ENCODE measurements at places on chromosomes 11 and 22.

GRCh38 chr22:36221799-36222751, 17.3 kb downstream of the APOL2 start:
- DNase-seq = peak; percentile 61

- no peak for DNase-seq
Measured at GRCh38 chr11:88196393-88196792, 21.1 kb upstream of the RAB38 start.

DNA sequence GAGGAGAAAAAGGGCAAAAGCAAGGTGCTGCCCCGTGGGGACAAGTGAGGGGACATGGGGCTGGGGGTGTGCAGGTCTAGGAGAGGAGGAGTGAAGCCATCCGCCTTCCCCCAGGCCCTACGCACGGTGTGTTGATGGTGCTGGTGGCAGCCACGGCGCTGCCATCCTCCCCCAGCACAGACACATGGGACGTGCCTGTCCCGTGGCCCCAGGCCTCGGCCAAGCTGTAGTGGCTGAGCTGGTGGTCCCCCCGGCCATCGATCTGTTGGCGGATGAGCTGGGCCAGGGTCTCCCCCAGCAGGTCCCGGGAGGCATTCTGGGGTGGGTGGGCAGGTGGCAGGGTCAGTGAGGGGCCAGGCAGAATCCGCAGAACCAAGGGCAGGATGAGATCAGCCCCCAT, 18.9 kb downstream of the GGT5 start:
- DNase-seq = no peak

- no peak for DNase-seq
Measured at GRCh38 chr11:77171885-77172665, 44.0 kb downstream of the MYO7A start.

GRCh38 chr11:61980783-61981541, 13.5 kb upstream of the FTH1 start:
- DNase-seq = no peak

Measured in stimulated activated CD4-positive, alpha-beta T cell treated with anti-CD3 and anti-CD28 coated beads, Interleukin-2, amount 100 ng/mL, for 24 hours (primary cell).